CD8-positive, alpha-beta memory T cell (primary cell): ENCODE measurements at places on chromosomes 1 and 21.

- no peak for DNase-seq
Measured at GRCh38 chr1:214467078-214467585, 84.3 kb downstream of the PTPN14 start.

GRCh38 chr1:17404034-17404684, 32.2 kb downstream of the PADI6 start:
- DNase-seq, result no peak

GRCh38 chr1:185388346-185388745, 71.3 kb upstream of the IVNS1ABP start:
- DNase-seq, result no peak

DNA sequence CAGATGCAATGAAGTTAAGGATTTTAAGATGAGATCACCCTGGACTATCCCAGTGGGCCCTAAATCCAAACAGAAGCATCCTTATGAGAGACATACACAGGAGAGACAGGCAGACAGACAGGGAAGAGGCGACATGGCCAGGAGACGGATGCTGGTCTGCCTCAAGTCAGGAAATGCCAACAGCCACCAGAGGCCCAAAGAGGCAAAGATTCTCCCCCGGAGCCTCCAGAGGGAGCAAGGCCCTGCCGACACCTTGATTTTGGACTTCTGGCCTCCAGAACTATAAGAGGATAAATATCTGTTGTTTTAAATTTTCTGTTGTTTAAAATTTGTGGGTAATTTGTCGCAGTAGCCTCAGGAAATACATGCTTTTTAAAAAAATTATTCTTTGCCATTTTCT, 116.4 kb downstream of the GLIS1 start:
- no peak for DNase-seq

GRCh38 chr1:242811092-242811840, 286.8 kb upstream of the PLD5 start:
- DNase-seq, result no peak

- DNase-seq, result no peak
Measured at GRCh38 chr1:30677471-30677870, 45.9 kb downstream of the MATN1 start.

DNA sequence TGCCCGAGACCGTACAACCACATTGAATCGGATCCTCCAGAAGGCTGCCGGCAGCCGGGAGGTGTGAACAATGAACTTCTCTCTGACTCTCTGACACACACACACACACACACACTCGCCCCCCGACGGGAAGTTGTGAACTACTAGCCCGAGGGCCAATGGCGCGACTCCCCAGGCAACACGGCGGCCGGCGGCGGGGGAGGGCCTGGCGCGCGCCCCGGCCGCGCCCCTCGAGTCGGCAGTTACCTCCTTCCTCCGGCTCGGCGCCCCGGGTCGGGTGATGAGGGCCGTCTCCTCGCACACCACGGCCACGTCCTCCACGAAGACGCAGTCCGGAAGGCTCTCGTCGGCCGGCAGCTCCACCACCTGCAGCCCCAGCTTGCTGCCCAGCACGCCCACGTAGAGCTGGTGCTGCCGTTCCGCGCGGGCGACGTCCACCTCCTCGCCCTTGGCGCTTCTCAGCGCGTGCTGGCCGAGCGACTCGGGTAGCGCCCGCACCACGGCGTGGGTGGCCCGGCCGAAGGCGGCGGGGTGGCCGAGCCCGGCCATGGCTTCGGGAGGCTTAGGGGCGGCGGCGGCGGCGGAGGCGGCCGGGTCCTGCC, 361 bp downstream of the DDAH1 start:
- DNase-seq, result no peak
